Hypothalamus (tissue), 51 donors: ENCODE measurements at places on chromosomes 3 and 15.

DNA sequence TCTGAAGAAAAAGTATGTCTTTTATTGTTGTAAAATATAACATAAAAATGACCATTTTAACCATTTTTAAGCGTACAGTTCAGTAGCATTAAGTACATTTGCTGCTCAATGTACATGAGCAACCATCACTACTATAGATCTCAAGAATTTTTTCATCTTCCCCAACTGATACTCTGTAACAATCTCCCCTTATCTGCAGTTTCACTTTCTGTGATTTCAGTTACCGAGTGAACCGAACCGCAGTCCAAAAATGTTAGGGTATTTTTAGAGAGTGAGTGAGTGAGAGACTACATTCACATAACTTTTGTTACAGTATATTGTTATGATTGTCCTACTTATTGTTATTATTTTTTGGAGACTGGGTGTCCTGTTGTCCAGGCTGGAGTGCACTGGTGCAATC, 9.0 kb upstream of the SLC25A26 start:
- no peak for DNase-seq

- no peak for DNase-seq
These were observed 193.3 kb upstream of the PROK2 start for GRCh38 chr3:71978150-71978721.

GRCh38 chr3:32181365-32181764, 57.1 kb upstream of the CMTM8 start:
- no peak for DNase-seq

DNA sequence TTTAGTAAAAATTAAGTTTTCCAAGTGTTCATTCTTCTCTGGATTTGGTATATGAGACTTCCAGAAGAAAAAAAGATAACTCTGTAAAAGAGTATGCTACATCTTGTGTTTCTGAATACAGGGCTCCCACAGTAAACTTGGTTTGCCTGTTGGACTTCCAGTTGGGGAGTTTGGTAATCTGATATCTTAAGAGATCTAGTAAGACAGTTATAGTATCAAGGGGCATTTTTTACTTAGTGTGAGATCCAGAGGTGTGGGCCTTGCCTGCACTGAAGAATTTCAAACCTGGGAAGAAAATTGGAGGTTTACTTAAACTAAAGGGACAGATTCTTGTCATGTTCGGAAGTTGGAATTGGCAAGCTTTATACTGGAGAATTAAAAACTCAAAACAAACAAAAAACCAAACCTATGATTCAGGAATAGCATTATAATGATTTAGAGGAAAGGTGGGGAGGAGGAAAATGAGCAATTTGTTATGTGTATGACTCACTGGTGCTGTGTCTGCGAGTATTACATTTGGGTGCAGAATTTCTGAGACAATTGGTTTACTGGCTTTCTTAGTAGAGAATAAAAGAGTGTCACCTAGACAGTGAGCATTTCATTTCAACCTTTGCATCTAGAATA, 58.9 kb upstream of the ULK4 start:
- DNase-seq, result no peak

DNA sequence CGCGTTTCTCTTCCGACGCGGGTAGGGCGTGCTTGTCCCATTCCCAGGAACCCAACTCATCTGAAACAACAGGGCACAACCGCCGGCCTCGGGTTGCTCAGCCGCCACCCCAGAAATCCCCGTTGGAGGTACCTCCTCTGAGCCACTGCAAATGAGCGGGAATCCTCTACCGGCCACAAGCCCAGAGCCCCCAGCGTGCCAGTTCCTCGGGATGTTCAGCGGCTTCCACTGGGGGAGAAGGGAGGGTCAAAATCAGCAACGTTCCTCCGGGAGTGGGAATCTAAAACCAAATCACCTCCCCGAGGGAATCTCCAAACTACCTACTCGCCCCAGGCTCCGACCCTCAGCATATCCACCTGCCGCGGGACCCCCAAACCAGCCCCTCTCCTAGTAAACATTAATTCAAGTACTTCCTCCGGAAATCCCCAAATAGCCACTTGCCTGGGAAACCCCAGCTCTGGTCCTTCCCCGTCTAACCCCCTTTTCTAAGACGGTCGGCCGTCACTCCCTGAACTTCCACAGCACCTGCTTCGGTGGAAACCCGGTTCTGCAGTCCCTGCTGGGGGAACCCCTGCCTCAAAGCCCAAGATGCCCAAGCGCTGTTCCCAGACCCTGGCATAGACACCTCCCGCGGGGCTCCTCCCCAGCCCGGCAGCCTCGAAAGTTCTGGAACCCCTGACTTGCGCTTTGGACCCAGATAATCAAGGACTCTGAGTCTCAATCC, 887 bp downstream of the OXTR start:
- no peak for DNase-seq

GRCh38 chr3:185549651-185550111, 2.7 kb downstream of the LIPH start:
- DNase-seq, result no peak

DNA sequence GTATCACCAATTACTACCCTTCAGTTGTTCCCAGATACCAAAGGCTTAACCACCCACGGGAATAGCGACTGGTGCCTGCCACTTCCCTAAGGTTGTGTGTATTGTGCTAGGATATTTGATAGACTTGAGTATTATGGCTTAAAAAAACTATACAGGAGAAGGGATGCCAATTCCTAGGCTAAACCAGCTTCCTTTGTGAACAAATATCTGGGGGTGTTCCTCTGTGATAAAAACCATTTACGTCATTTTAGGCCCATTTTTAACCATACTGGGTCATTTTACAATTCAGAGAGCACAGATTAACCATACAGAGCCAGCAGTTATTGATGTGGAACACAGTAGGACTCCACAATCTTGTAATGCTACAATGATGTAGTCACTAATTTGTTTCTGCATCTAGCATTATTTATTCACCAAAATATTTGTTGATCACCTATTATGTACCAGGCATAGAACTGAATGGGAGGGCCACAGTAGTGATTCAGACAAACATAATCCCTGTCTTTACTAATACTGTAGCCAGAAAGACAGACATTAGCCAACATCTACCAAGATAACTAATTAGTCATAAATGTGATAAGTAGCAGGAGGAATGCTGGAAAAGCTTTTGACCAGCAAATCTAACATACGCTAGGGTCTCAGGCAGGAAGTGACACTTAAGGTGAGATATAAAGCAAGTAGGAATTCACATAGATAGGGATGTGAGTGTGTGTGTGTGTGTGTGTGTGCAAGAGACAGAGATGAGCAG, 184.8 kb downstream of the MECOM start:
- DNase-seq, result no peak

DNA sequence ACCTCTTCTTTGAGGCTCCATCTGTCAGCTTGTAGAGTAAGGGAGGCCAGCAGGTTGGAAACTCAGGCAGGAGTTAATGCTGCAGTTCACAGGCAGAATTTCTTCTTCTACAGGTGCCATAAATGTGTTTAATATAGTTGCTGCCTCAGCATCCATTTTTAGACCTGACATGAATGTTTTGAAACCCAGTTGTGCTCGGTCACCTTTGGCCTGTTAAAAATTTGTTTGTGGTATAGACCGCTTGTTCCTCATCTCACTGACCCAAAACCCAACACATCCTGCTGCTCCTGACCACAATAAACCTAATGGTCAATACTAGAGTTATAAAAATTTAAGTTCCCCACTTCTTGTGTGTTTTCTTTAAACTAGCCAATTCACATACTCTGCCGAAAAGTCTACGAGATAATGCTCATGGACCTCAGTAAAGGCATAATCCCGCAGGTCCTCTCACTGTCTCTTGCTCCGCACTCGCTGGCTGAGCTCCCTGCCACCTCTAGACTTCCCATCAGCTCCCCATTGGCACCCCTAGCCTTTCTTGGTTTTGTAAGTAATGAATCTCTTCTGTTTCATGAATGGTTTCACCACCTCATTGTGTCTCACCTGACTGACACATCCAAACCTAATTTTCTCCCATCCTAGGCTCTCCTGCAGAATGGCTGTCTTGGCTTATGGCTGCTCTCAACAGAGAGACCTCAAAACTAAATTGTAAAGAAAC, 138.5 kb upstream of the STRIT1 start:
- DNase-seq, result no peak

DNA sequence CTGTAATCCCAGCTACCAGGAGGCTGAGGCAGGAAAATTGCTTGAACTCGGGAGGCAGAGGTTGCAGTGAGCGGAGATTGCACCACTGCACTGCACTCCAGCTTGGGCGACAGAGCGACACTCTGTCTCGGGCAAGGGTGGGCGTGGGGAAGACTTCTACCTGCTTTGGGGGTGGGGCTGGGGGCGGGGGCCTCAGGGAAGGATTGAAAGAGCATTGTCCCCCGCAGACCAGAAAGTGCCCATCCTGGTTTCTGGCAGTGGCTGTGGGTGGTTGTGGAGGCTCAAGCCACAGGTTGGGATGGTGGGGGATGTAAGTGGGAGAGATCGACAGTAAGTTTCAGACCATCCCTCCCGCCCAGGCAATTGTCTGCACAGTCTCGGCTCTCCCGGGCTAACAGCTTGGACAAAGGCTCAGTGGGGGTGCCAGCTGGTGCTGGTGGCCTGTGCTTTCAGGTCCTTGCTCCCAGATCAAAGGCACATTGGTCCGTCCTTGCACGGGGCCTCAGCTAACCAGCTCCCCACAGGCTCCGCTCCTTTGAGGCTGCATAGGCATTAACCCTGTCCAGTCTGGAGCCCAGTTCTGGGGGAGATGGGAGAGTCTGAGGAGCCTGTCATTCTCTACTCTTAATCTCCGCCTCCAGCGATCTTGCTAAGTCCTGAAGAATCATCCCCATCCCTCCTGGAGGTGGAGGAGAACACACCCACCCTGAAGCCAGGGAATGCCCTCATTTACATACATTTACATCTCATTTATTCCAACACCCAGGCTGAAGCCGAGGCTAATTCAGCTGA, 8.6 kb downstream of the SCN5A start:
- DNase-seq, result no peak

GRCh38 chr3:56940321-56940720, 120.1 kb upstream of the SPATA12 start:
- DNase-seq, result no peak

- DNase-seq, result no peak
These were observed 457.0 kb downstream of the PLOD2 start for GRCh38 chr3:145704020-145704419.

- no peak for DNase-seq
These were observed 33.2 kb downstream of the HOMER2 start for GRCh38 chr15:82919231-82919886.

DNA sequence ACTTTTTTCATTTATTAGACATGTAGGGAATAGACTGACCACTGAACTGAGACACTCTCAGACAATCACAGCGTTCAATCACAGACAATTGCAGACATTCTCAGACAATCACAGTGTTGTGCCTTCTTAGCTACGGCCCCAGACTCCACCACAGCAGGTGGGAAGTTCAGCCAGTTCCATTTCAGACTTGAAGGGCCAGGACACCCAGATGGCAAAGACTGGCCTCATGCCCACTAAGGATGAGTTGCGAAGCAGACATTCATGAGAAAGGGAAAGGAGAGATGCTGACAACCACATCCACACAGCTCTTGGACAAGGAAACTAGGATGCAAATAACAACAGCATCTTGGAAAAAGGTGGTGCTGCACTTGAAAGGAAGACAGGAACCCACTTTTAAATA, 21.9 kb upstream of the ALDH1L1 start:
- no peak for DNase-seq

DNA sequence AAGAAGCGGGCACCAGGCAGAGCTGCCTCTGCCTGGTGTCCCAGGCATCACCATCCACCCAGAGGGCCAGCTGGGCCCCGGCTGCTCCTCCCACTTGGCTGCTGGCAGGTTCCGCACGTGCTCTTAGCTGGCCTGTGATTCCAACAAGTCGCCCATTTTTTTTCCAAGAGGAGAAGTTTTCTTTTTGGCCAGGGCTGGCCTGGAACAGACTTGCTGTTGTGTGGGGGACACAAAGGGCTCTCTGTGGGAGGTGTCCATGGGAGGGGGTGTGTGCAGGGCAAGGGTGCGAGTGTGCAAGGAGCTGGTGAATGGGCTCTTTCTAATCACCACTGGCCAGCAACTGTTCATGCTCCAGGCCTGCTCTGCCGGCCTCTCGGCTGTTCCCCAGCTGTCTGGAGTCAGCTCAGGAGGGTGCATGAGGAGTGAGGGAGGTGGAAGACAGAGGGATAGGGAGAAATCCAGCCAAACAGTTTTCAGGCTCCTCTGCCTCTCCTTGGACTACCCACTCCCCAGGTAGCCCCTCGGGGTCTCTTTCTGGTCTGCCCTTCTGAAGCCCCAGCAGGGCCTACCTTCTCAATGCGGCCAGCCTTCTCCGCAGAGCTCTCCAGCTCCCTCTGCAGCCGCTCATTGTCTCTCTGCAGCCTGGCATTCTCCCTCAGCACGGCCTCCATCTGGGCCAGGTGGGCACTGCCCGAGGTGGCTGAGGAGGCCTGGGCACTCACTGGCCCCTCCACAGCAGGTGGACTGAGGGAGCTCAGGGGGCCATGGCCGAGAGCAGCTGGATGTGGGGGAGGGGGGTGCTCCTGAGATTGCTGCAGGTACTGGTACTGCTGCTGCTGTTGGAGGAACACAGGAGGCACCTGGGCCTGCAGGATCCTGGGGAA, 7.1 kb downstream of the AMOTL2 start:
- peak; percentile 87 for DNase-seq

- DNase-seq, result no peak
These were observed 9.7 kb upstream of the EIF1B start for GRCh38 chr3:40299721-40300335.

DNA sequence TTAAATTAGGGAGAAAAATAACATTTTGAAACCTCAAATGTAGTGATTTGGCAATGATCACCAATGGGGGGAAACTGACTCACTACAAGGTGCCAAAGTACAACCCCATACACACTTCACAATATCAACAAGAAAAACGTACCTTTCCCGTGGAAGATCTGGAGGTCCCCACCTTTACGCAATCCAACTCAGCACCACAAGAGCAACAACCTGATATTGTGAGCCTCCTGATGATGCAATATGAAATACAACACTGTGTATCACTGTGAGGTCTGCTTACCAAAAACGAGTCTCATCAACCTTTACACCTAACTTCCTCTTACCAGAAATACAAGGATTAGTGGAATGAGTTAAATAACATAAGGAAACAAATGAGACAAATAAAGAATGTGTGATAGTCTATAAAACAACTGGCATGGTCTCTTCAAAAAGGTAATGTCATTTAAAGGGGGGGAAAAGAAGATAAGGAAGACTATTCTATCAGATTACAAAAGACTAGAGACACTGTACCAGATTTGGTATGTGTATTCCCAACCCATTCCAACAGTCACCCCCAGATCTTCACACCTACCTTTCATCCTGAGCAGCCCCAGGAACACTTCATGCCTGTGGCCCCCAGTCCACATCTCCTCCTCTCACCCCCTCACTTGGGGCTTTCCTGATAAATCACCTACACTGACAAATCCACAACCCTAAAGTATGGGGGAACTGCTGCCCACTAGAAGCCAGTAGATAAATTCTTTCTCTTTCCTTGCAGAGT, 27.7 kb downstream of the DLG1 start:
- no peak for DNase-seq

- DNase-seq, result no peak
These were observed 27.9 kb upstream of the SFMBT1 start for GRCh38 chr3:53073553-53074365.

DNA sequence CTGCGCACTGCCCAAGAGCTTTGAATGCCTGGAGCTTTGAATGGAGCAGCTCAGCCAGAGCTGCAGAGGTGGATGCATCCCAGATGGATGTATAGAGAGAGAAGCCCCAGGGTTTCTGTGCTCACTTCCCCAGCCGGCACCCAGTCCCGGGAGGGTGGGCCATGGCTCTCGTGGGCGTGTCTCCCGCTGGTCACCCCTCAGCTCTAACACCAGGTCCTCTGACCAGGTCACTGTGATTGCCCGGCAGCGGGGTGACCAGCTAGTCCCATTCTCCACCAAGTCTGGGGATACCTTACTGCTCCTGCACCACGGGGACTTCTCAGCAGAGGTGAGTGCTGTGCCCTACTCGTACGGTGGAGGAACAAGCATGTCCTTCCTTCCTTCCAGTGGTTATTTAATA, 10.7 kb downstream of the TMEM43 start:
- DNase-seq, result no peak

- DNase-seq, result no peak
These were observed 230.1 kb downstream of the UBE3A start for GRCh38 chr15:25208735-25209134.
